NCI-H446 (cell line): ENCODE measurements at places on chromosomes 13 and 19.

DNA sequence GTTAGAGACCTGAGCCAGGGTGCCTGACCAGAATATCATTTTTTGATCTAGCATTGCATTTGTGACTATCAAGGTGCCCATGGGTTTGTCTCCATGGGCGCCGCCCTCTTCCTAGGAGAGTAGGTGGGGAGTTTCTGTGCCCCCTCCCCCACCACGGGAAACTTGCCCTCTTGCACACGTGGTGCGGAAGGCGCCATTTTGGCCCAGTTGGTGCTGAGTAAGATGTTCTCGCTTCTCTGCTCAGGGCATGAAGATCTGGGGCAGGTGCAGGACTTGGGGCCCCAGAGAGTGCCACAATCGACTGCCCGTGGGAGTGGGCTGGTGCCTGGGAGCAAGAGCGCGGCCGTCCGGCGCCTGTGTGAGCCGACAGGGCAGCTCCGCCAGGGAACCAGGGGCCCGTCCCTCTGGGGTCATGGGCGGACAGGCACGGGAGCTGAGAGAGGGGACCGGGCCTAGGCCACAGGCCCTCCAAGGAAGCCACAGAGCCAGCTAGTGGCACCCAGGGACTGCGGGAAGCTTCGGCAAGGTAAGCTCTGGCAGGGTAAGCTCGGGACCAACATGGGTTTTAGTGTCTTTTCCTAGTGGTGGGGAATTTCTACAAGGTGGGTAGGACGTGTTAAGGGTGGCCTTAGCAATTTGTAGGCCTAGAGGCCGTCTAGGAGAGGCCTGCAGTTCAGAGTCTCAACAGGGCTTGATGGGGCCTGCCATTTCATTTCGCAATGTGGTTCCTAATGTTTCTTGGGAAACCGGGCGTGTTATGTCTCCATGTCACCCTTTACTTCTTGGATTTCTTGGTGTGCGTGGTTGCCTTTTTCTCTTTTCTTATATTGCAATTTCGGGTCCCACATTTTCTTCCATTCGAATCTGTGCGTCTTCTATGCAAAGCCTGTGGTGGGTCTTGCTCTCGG lies 14.5 kb downstream of the SACS start:
- DNase-seq, result no peak

DNA sequence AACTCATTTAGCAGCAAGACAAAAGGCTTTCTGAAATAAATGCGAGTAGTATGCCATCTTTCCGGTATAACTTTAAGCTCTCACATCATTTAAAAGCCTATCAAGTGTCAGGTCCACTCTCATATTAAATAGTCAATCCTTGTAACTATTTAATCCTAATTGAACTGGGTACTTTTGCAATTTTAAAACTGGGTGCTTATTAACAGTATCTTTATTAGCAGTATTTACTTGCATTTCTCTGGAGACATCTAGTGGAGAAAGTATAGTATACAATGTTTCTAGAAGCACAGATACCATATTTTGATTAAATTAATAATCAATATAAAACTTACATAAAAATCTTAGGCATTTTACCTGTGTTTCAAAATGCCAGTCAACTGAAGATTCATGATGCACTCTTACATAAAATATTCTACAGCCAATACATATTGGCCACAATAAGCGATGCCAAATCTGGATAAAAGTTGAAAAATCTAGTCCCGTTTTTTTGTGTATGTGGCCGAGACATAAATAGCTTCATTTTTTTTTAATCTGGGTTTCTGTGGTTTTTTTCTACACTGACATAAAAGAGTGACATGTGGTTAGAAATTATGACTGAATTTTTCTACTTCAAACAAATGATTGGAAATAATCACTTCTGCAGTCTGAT lies 4.3 kb upstream of the POSTN start:
- DNase-seq, result peak; percentile 51

GRCh38 chr19:6590827-6591319 lies at the start of gene CD70:
Gene CD70 (minus strand): TSS chr19:6591150. CDS start chr19:6591002, 148 bp downstream.
- no peak for DNase-seq

- DNase-seq, result no peak
These were observed 9.4 kb upstream of the PPP5C start for GRCh38 chr19:46337487-46337886.

- no peak for DNase-seq
These were observed 559 bp upstream of the SLC1A5 start for GRCh38 chr19:46788968-46789338.

- no peak for DNase-seq
These were observed 1.5 kb upstream of the PDX1 start for GRCh38 chr13:27918041-27918917.

- DNase-seq, result no peak
These were observed 34.8 kb downstream of the DGKH start for GRCh38 chr13:42083138-42083770.

GRCh38 chr19:51002089-51002532 lies 707 bp upstream of the KLK8 start:
- no peak for DNase-seq

- no peak for DNase-seq
These were observed 1.7 kb upstream of the CADM4 start for GRCh38 chr19:43641333-43641732.

- no peak for DNase-seq
These were observed 18.4 kb downstream of the SBNO2 start for GRCh38 chr19:1155352-1156304.

- no peak for DNase-seq
These were observed 487.6 kb downstream of the EFNB2 start for GRCh38 chr13:106047859-106048258.

GRCh38 chr19:279231-279630 lies 12.0 kb downstream of the PLPP2 start:
- no peak for DNase-seq

DNA sequence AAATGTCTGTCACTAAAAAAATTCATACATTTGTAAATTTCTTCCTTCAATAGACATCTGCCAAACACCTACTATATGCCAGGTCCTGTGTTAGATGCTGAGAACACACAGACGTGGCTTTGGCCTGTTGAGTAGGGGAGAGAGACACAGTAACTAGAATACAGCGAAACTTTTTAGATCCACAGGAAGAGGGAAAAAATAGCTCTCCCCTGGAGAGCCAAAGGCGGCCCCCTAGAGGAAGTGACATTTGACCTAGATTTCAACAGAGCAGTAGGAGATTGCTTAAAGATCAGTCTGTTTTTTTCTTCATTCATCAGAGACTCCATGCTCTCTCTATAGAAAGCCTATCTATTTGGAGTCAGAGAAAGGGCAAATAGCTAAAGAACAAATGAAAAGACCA lies 11.3 kb downstream of the LCP1 start:
- no peak for DNase-seq

DNA sequence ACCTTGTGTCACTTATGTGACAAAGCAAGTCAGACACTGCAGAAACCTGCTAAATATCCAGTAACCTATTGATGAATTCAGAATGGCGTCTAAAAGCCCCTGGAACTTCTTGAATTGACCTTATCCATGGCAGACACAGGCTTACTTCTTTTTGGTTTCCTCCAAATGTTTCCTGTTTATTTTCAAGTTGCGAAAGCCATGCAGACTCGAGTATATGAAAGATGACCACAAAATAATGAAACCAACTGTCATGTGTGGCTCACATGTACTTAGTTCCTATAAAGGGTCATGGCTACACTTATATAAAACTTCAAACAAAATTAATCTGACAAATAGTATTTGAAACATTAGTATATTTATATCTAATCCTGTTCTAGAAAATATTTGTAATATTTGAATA lies 113.1 kb upstream of the FNDC3A start:
- no peak for DNase-seq

- DNase-seq, result no peak
These were observed 2.6 kb downstream of the ZBTB7A start for GRCh38 chr19:4064149-4064495.

- no peak for DNase-seq
These were observed 6.0 kb downstream of the KANK2 start for GRCh38 chr19:11191273-11191755.

DNA sequence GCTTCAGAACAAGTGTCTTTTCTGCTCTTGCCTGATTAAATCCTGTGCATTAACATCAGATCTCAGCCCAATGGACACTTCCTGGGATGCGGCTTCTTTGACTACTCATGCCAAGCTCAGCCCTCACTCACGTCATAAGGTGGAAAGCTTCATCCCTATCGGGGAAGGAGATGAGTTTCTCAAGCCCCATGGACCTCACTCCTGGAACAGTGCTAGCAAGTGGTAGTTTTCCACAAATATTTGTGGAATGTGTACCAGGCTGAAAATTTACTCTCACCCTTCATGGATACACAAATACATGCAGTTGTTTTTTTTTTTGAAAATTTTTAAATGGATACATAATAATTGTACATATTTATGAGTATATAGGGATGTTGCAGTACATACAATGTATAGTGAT lies 34.6 kb upstream of the FARP1 start:
- DNase-seq, result no peak

DNA sequence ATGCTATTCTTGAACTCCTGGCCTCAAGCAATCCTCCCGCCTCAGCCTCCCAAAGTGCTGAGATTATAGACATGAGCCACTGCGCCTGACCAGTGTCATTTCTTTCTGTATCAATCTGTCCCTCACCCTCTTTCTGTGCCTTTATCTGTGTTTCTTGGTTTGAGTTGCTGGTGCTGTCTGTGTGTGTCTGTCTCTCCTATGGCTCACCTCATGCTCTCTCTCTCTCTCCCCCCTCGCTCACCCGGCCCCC lies 9.9 kb downstream of the IRF2BP1 start:
- DNase-seq, result no peak

DNA sequence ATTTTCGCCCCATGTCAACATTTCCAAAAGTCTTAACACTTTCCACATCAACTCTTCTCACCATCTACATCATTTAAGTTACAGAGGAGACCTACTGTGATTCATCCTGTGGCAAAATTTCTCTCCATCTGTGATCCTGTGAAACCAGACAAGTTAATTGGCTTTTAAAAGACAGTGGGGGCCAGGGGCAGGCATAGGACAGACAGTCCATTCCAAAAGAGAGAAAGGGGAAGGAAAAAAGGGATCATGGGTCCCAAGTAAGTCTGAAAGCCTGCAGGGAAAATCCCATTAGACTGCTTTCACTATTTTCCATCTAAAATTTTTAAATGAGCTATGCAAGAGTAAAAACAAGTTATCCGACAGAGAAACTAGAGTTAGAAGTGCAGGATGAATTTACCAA lies 121.0 kb downstream of the MRPL57 start:
- peak; percentile 31 for DNase-seq

DNA sequence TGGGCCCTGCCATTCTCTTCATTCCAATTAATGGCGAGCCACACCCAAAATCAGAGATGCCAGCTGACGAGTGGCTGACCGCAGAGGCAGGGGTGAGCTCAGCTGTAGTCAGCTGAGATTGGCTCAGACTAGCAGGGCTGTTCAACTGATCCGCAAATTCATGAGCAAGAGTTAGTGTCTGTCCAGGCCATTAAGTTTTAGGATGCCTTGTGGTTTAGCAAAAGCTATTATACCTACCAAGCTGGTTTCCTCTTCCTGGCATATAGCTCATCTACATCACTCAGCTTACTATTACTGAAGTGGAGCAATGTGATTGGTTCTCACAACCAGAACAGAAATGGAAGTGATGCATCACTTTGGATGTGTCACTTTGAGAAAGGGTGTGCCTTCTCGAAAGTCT lies 148.7 kb downstream of the NALCN start:
- no peak for DNase-seq

DNA sequence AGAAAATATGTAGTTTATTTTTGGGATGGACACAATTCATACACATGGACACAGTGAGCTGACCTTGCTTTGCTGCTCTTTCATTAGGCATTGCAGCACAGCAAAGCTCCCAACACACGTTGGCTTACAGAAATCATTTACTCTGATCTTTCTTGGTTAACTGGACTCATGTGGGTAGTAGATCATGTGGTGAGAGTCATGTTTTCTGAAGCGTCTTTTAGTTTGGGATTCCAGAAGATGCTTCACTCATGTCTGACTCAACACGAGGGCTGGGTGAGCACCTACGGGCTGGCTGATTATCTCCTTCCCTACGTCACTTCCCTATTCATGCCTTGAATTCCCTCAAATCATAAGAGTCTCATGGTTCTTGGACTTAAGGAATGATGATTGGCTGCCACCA lies 12.1 kb upstream of the LGALS16 start:
- DNase-seq, result no peak

- DNase-seq, result no peak
These were observed 40.6 kb upstream of the ZNF681 start for GRCh38 chr19:23799321-23799720.

DNA sequence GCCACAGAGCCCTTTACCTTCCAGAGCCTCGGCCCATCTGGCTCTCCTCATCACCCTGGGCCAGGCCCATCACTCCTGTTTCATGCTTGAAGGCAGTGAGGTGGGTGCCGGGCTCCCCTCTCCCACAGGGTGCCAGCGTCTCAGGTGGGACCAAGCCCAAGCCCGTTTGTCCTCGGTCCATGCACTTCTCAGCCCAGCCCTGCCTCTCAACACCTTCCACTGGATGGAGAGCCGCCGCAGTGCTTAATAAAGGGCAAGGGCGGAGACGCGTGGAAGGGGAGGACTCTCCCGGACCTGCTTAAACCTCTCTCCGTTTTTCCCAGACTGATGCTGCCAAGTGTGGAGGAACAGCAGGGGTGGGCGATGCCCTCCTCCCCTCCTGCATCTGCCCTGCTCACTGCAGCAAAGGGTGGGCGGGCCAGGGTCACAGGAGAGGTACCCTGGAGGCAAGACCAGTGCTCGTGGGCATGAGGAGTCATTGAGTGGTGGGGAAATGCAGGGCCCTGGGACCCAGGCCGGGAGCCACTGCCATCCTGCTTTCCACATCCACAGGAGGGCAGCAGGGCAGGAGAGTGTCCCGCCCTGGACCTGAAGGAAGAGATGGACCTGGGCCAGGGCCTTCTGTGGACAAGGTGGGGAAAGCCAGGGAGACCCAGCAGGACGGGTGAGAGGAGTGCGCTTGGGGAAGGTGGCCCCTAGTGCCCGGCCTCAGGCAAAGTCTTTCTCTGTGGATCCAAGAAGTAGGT lies 9.7 kb upstream of the ATP11A start:
- DNase-seq, result no peak

- no peak for DNase-seq
These were observed 65.0 kb downstream of the RASA3 start for GRCh38 chr13:114067381-114067885.

GRCh38 chr19:1343041-1343440 lies 40.7 kb upstream of the NDUFS7 start:
- no peak for DNase-seq

- no peak for DNase-seq
These were observed 802.5 kb upstream of the SLITRK1 start for GRCh38 chr13:84684804-84685203.

DNA sequence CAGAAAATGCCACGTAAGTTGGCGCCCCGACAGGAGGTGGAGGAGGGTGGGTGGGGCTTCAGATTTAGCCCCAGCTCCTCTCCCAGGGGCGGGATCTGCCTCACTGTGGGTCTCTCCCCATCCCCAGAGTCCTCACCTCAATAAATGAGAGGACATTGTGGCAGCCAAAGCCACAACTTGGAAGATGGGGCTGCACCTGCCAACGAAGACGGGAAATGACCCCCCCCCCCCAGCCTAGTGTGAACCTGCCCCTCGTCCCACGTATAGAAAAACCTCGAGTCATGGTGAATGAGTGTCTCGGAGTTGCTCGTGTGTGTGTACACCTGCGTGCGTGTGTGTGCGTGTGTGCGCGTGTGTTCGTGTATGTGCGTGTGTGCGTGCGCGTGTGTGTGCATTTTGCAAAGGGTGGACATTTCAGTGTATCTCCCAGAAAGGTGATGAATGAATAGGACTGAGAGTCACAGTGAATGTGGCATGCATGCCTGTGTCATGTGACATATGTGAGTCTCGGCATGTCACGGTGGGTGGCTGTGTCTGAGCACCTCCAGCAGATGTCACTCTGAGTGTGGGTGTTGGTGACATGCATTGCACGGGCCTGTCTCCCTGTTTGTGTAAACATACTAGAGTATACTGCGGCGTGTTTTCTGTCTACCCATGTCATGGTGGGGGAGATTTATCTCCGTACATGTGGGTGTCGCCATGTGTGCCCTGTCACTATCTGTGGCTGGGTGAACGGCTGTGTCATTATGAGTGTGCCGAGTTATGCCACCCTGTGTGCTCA lies 1.5 kb upstream of the TRAPPC5 start:
- DNase-seq, result no peak
